ENCODE measurements at places on chromosomes 2 and 18. TPM values are rescaled to one million over a fixed set of nuclear protein-coding genes. Genes with fewer than 3 reads are reported as not detected.

DNA sequence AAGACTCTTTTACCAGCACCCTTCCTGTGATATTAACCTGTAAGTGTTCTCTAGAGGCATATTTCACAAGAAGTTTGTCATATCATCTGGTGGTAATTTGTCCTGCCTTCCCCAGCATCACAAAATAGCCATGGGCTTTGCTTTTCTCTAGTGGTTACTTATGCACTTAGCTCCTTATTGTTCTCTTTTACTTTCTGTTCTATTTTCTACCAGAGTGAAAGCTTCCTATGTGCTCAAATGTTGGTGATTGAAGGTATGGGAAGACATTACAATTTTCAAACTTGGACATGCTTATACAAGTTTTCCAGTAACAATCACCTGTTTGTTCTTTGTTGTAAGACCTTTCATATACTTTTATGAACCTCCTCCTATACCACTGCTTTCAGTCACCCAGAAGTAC is 87.0 kb upstream of the KCNH7 start:
- no peak overlapping the region for H3K27ac ChIP-seq
- no peaks in the 10 kb centered on the region for H3K27me3 ChIP-seq
- no peak overlapping the region for H3K4me3 ChIP-seq
- H3K4me1 ChIP-seq: no peaks in the 10 kb centered on the region
- no peak for DNase-seq

The B3GNT7 gene
- total RNA-seq: 4.6 TPM

The CASP8 gene
- total RNA-seq: 28.2 TPM

DNA sequence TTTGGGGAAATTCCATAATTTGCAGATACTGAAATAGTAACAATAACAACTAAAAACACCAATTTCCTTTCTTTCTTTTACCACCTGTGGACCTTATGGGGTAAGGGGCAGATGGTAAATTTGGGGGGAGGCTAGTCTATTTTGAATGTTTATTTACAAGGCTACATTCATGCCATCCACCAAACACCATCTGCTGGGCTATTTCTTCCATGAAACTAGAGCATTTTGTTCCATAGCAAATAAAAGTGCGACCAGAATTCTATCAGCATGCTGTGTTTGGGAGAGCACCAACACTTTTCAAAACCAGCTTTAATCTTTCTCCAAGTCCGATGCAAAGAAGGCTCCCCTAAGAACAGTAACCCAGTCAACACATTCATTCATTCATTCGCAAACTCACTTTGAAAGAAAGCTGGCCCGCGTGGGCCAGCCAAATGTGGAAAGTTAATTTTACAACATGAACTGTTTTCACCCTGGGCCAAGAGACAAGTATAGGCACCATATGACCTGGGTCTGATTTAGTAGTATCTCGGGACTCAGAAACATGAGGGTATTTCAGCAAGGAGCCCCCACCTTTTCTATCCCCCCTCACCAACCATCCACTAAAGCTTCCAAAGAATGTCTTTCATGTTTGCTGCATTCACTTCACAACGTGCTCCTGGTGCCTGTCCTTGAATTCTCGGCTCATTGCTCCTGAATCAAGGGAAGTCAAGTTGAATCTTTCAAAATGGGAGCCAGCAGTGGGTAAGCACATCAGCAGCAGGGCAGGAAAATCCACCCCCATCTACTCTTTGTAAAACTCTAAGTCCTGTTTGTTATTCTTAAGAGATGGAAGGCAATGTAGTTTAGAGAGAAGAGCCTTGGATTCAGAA is 210.6 kb downstream of the C1D start:
- no peak overlapping the region for H3K27ac ChIP-seq
- no peaks in the 10 kb centered on the region for H3K4me1 ChIP-seq
- H3K27me3 ChIP-seq: no peaks in the 10 kb centered on the region
- no peak overlapping the region for H3K4me3 ChIP-seq

DNA sequence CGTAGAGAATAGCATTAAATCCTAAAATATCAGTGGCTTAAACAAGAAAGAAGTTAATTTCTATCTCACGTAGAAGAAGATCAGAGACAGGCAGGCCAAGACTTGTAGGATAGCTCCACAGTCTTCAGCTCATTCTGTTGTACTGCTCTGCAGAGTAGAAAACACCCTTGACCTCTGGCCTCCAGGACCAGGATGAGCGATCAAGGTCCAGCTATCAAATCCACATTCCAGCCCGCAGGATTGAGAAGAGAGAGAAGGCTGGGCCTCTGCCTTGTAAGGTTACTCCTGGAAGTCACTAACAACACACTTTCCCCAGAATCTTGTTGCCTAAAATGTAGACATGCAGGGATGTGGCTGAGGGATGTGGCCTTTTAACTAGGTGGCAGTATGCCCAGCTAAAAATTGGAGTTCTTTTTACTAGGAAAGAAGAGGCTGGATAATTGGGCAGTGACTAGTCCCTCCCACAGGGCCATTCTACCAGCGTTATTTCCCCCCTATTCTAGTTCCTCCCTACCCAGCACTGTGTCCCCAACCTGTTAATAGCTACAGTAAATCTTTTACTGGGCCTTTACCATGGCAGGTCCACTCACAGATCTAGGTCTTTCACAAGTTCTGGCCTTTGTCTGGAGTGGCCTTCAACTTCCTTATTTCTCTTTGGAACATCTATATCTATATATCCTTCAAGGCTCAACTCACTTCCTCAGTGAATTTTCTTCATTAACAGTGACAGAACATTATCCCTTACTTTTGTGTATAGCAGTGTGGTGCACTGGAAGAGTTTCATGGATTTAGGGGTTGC is 165.0 kb downstream of the DIS3L2 start:
- H3K4me3 ChIP-seq: no peak overlapping the region
- H3K4me1 ChIP-seq: no peaks in the 10 kb centered on the region
- H3K27me3 ChIP-seq: no peaks in the 10 kb centered on the region
- DNase-seq: no peak

GRCh38 chr2:8849327-8849726 is 11.9 kb upstream of the KIDINS220 start:
- no peaks in the 10 kb centered on the region for H3K4me1 ChIP-seq
- DNase-seq: no peak
- H3K27me3 ChIP-seq: no peaks in the 10 kb centered on the region
- H3K36me3 ChIP-seq: no peaks in the 10 kb centered on the region

The CAPN14 gene
- 316 TPM for total RNA-seq

DNA sequence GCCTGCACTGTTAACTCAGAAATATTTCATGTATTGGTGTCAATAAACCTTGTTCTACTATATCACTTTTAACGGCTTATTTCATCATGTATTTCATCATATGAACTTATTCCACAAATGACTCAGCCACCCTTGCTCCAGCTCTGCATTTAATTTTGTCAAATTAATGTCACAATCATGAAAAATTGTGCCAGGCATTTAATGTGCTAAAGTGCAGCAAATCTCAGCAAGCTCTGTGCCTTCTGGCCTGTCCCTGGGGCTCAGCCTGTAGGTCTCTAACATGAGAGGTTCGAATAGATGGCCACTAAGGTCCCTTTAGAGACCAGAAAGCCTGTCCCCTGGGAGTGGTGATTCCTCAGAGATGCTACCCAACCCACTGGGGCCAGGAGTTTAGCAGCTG is 28.6 kb downstream of the BOD1L2 start:
- no peaks in the 10 kb centered on the region for H3K4me1 ChIP-seq
- H3K4me3 ChIP-seq: no peak overlapping the region
- no peak overlapping the region for H3K27ac ChIP-seq
- DNase-seq: no peak

The SCYGR2 gene
- not detected for total RNA-seq

GRCh38 chr18:79506191-79507075 is 110.7 kb downstream of the NFATC1 start:
- H3K4me1 ChIP-seq: peaks cover 18% of the 10 kb centered on the region
- no peaks in the 10 kb centered on the region for H3K36me3 ChIP-seq
- peak overlapping the region; percentile 58 for H3K4me3 ChIP-seq
- peak overlapping the region; percentile 92 for H3K27ac ChIP-seq
- no peak for DNase-seq

DNA sequence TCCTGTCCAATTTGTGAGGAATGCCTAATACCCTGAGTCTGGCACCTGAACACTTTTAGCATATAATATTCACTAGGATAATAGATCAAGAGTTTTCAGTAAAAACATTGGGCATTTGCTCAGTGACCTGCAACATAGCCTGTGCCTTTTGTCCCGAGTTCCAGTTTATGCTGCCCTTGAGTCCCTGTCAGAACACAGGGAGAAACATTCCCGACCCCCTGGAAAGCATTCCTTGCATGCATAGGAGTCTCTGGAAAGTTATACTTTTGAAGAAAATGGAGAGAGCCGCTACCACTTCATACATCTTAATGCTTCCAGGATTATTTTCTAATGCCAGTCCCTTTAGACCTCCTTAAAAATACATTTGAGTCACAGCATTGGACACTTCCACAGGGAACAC is 107.3 kb downstream of the PLCL1 start:
- H3K4me3 ChIP-seq: no peak overlapping the region
- H3K36me3 ChIP-seq: no peaks in the 10 kb centered on the region
- DNase-seq: no peak
- H3K27ac ChIP-seq: no peak overlapping the region

GRCh38 chr2:234198976-234199375 is 148.5 kb downstream of the SPP2 start:
- DNase-seq: no peak
- H3K27ac ChIP-seq: no peak overlapping the region
- no peaks in the 10 kb centered on the region for H3K36me3 ChIP-seq
- no peak overlapping the region for H3K4me3 ChIP-seq
